ENCODE measurements at places on chromosomes 13 and 19.

- no peak for ATAC-seq
These were observed 163.7 kb downstream of the SHISA2 start for GRCh38 chr13:25887962-25888655.

GRCh38 chr13:95222733-95223018 is 78.6 kb downstream of the ABCC4 start:
- ATAC-seq, result no peak

DNA sequence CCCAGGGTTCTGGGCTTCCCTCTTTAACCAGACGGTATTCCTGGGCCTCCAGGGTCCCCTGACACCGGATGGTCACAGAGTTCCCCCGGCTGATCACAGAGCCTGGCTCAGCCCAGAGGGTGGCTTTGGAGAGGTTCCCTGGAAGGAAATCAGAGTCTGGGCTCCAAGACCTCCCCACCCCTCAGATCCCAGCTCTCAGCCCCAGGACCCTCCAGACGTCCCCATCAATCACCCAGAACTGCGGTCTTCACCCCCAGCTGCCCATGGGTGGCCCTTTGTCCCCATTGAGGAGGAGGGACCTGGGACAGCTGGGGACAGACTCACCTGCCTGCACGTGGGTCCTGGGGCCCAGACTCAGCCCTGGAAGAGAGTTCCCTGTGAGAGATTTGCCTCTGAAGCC is 955 bp downstream of the LILRA5 start:
- ATAC-seq, result no peak

DNA sequence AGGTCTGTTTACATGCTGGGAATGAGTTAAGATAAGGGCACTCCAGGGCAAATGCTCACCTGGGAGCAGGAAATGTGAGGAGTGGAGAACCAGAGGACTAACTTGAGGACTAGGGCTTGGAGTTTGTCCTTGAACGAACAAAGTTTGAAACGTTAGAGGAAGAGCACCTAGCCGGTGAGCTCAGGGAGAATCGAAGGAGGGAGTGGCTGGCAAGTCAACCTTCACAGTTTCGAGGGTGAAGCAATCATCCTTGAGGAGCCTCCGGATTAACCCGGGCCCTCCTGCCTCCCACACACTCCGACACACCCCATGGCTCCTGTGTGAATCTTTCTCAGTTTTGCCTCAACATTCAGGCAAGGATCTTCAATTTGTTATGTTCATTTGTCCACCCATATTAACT is 58.6 kb downstream of the LMO7 start:
- ATAC-seq, result no peak

- ATAC-seq, result no peak
These were observed 86.7 kb upstream of the GPR12 start for GRCh38 chr13:26847281-26847680.

DNA sequence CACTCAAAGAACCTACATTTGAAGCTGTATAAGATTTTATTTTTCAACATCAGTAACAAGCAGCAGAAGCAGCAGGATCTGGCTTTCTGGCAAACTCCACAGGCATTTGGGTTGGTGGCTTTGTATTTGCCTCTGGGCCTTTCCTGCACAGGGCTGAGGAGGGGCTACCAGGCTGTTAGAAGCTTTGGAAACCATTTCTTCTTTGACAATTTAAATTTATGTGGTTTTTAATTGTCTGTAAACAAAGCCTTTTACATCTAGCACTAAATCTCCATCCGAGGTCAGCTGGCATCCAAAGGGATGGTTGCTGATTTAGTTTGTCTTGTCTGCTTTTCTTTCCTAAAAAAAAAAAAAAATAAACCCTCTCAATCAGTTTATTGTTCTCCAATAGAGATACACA is 127.5 kb upstream of the OBI1 start:
- no peak for ATAC-seq

- peak; percentile 89 for ATAC-seq
These were observed 816.9 kb upstream of the SLC10A2 start for GRCh38 chr13:103883164-103883563.

- no peak for ATAC-seq
These were observed 6.1 kb upstream of the CLEC4G start for GRCh38 chr19:7738023-7738422.

- no peak for ATAC-seq
These were observed at the start of gene FSTL3 for GRCh38 chr19:676339-677105. Gene FSTL3 (plus strand): TSS chr19:676392. CDS start chr19:676424, 32 bp downstream.

- no peak for ATAC-seq
These were observed 58.3 kb upstream of the MED4 start for GRCh38 chr13:48153186-48153585.

DNA sequence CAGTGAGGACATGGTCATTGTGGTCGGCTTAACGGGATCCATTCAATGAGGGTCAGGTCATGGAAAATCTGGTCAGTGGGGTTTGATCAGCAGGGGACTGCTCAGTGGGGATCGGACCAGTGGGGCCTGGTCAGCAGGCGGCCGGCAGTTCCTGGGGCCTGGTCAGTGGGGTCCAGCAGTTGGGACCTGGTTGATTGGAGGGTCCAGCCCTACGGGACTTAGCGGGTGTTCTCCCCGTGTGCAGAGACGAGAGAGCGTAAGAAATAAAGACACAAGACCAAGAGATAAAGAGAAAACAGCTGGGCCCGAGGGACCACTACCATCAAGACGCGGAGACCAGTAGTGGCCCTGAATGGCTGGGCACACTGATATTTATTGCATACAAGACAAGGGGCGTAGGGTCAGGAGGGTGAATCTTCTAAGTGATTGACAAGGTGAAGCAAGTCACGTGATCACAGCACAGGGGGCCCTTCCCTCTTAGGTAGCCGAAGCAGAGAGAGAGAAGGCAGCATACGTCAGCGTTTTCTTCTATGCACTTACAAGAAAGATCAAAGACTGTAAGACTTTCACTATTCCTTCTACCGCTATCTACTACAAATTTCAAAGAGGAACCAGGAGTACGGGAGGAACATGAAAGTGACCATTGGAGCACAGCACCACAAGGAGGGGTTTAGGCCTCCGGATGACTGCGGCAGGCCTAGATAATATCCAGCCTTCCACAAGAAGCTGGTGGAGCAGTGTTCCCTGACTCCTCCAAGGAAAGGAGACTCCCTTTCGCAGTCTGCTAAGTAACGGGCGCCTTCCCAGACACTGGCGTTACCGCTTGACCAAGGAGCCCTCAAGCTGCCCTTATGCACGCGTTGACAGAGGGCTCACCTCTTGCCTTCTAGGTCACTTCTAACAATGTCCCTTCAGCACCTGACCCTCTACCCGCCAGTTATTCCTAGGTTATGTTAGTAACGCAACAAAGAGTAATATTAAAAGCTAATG is 62.1 kb upstream of the TPM4 start:
- ATAC-seq, result no peak

Measured in motor neuron (in vitro differentiated cells).